T-cell (primary cell): ENCODE measurements at places on chromosomes 12 and 14.

GRCh38 chr12:92973614-92974013 lies 44.5 kb upstream of the EEA1 start:
- H3K27ac ChIP-seq, result no peak overlapping the region
- peaks cover 12% of the 10 kb centered on the region for H3K4me1 ChIP-seq
- no peak overlapping the region for H3K4me3 ChIP-seq

DNA sequence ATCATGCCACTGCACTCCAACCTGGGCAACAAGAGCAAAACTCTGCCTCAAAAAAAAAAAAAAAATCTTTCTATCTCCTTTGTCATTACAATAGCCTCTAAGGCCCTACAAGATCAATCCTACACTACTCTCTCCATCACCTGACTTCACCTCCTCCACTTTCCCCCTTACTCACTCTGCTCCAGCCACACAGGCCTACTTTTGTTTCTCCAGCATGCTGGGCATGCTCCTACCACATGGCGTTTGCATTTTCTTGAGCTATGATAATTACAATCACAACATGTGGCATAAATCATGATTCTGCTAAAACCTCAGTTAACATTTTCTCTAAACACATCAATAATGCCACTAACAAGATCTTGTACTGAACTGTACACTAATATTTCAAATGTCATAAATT lies 7.8 kb downstream of the PPP1R13B start:
- no peaks in the 10 kb centered on the region for H3K27me3 ChIP-seq
- no peak overlapping the region for H3K4me3 ChIP-seq
- no peak for DNase-seq
- no peaks in the 10 kb centered on the region for H3K36me3 ChIP-seq
- H3K4me1 ChIP-seq, result no peaks in the 10 kb centered on the region

DNA sequence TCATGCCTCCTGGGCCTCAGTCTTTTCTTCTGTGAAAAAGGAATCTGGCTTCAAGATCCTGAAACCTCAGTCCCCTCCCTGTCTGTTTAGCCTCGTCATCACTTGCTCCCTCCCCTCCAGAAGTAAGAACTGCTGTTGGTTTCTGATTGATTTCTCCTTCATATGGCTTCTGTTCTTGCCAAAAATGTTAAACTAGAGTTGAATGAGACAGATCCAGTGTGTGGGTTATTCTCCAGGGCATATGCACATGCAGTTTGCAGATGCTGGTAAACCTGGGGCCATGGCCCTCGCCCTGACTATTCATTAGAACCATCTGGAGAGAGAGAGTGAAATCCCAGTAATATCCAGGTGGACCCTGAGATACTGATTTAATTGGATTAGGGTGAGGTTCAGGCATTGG lies 175.1 kb downstream of the TMEM132C start:
- no peaks in the 10 kb centered on the region for H3K36me3 ChIP-seq
- no peaks in the 10 kb centered on the region for H3K27me3 ChIP-seq
- no peaks in the 10 kb centered on the region for H3K4me1 ChIP-seq
- H3K27ac ChIP-seq, result no peak overlapping the region
- H3K4me3 ChIP-seq, result no peak overlapping the region

- no peaks in the 10 kb centered on the region for H3K36me3 ChIP-seq
- no peak for DNase-seq
- H3K27ac ChIP-seq, result no peak overlapping the region
- no peaks in the 10 kb centered on the region for H3K4me1 ChIP-seq
- H3K4me3 ChIP-seq, result no peak overlapping the region
Observed at GRCh38 chr14:60025571-60025970, 66.2 kb upstream of the PCNX4 start.

DNA sequence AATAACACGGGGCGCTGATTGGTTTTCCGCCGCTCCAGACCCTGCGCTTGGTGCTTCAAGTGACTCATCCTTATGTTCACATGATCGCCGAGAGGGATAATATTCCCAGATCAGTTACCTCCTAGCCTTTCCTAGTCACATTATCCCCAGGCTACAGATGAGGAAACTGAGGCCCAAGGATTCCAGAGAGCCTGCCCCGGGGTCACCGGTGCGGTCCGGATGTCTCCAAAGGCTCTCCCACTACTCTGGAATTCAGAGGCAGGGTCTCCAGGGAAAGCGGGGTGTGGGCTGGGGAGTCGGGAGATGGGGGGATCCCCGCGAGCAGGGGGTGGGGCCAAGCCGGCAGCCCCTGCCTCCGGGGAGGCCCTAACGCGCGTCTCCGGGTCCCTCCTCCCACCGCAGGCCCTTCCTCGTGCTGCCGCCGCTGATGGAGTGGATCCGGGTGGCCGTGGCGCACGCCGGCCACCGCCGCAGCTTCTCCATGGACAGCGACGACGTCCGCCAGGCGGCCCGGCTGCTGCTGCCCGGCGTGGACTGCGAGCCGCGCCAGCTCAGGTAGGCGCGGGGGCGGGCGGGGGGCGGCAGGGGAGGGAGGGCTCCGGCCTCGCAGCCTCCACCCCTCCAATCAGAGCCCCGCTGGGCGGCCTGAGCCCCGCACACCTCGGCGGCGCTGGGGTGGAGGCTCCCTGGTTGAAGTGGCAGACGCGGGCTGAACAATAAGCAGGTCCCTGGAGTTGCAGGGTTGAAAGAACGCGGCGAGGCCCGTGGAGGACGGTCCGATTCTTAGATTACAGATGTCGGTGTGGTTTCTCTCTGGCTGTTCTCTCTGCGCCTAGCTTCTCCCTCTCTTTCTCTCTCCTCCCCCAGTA lies 104.6 kb upstream of the PWP1 start:
- no peaks in the 10 kb centered on the region for H3K27me3 ChIP-seq
- no peaks in the 10 kb centered on the region for H3K4me1 ChIP-seq
- DNase-seq, result no peak
- no peak overlapping the region for H3K27ac ChIP-seq
- H3K36me3 ChIP-seq, result peaks cover 3% of the 10 kb centered on the region

DNA sequence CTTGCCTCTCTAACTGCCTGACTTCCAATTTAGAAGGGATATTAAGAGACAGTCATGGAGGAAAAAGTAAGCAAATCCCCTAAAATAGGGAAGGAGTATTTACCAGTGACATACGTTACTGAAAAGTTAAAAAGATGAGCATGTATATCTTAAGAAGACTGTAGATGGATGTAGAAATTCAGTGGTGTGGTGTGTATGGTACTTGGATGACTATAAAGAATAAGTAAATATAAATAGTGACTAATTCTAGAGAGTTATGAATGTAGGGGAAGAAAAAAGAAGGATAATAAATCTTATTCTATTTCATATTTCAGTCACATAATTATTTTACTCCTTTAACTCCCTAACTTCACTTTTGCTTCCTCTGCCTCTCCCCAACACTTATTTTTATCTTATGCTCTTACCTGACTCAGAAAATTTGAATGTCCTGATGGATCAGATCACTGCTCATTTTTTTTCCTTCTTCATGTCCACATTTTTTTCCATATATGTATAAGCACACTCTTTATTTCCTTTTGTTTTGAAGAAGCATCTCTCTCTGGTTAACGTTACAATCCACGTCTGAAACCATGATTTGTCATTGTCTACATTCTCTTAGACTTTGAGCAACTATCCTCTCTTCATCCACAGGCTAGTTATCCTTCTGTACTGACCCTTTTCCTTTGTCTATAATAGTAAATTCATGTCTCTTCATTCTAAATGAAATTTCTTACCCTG lies 422.7 kb upstream of the SYT1 start:
- H3K36me3 ChIP-seq, result no peaks in the 10 kb centered on the region
- DNase-seq, result no peak
- H3K4me3 ChIP-seq, result no peak overlapping the region
- no peaks in the 10 kb centered on the region for H3K4me1 ChIP-seq

GRCh38 chr14:73728717-73729330 lies 14.6 kb upstream of the PNMA1 start:
- peaks cover 82% of the 10 kb centered on the region for H3K36me3 ChIP-seq
- H3K4me3 ChIP-seq, result no peak overlapping the region
- peak; percentile 87 for DNase-seq

DNA sequence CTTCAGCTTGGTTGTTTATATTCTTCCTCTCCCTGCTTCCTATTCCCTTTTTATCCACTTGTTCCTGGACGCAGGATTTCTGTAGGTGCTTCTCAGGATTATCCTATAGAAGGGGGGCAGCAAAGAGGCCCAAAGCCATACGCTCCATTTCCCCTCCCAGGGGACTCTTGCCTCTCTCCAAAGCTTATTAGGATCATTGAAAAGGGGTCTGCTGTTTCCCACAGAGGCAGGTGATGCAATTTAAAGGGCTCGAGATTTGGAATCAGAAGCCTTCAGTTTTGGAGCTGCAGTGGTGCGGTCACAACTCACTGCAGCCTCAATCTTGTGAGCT lies 31.5 kb upstream of the SYNDIG1L start:
- no peaks in the 10 kb centered on the region for H3K4me1 ChIP-seq
